ENCODE measurements at places on chromosomes 7 and 10.

GRCh38 chr10:5732141-5732540 is 47.5 kb downstream of the TASOR2 start:
- DNase-seq = no peak

GRCh38 chr10:7952266-7952665 is 102.2 kb upstream of the GATA3 start:
- no peak for DNase-seq

DNA sequence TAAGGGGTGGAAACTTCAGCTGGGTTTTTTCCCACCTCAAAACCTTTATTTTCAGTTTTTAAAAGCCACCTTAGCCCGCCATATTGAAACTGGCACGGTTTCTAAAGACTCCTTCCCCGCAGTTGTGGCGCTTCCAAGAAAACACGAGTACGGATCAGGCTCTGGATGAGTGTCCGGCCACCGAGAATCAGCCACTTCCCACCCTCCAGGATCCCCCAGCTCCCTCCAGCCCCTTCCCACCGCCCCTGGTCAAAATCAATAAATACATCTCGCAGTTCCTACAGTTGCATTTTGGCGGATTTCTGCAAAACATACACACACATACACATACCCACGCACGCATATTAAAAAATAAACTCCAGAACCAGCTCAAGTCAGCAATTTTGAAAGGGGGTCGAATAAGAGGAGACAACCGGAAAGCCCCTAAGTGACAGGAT is 1.1 kb downstream of the SFMBT2 start:
- no peak for DNase-seq

DNA sequence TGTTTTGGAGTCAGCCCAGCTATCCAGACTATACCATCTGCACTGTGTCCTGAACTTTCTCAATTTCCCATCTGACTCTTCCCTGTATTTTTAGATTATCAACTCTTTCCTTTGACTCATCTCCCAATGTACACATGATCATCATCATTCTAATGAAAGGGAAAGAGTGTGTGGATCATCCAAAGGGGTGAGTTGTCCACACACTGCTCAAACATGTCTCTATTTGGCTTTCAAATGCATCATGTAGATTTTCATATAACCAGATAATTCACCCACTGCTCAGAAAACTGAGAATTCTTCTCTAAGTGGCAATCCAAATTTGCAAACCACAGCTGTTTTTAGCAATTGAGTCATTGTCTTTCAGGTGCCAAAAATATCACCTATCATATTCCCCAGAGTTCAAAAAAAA is 190.2 kb upstream of the HPS1 start:
- DNase-seq = no peak

DNA sequence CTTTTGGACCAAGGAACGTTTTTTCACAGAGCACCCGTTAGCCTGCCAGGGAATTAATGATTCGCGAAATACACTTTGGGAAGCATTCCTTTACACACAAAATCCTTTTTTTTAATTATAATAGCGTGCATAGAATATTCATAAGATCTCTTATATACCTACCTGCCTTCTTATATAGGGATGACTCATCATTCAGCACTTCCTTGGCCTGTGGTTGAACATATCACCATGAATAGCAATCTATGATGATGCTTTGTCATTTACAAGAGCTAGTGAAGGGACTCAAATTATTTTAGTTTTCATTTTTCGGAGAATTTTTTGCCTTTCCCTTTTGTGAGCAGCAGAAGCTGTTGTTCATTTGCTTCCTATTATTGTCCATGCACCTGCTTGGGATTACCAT is 97.0 kb downstream of the CDH23 start:
- no peak for DNase-seq

GRCh38 chr7:2718296-2718965 is 30.4 kb downstream of the AMZ1 start:
- DNase-seq = no peak

GRCh38 chr7:120852700-120853099 is 5.2 kb downstream of the TSPAN12 start:
- DNase-seq = no peak

DNA sequence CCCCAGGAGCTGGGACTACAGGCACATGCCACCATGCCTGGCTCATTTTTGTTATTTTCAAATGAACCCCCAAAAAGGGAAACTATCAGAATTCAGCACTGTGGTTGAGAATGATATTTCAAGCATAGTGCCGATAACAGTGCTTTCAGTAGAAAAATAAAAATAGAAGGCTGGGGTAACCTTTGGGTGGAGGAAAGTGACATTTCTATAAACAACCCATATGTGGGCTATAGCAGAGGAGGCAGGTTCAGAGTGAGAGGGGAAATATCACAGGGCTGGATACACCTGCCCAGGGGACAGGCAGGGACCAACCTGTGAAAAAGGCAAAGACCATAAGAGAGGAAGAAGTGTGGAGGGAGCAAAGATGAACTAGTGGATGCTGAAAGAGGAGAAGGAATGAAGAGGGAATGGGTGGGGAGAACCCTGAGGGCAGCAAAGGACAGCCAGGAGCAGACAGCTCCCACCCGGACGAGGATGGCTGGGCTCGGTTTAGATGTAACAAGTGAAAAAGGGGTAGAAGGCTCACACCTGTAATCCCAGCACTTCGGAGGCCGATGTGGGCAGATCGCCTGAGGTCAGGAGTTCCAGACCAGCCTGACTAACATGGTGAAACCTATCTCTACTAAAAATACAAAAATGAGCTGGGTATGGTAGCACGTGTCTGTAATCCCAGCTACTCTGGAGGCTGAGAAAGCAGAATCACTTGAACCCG is 56.5 kb downstream of the MAP3K8 start:
- no peak for DNase-seq

GRCh38 chr10:65291286-65291685 is 1634.5 kb upstream of the LRRTM3 start:
- no peak for DNase-seq

GRCh38 chr10:111175787-111176186 is 99.0 kb downstream of the ADRA2A start:
- DNase-seq = no peak

- no peak for DNase-seq
These were observed 109.0 kb downstream of the LRMDA start for GRCh38 chr10:75540357-75540966.

DNA sequence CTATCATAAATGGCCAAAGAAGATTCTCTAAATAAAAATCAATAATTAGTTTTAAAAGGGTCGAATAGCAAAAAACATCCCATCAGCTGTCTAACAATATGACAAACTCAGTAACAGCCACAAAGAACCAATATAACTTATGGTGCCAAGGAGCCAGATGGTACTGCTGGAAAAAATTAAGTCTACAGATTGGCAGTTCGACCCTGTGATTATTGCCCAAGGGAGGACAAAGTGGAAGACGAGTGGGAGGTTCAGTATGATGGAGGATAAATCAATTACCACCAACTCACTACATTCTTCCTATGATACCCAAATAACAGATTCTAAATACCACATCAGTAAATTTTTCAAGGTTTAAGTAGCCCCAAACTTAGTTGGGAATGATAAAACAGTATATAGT is 49.0 kb downstream of the SKAP2 start:
- no peak for DNase-seq

GRCh38 chr10:34743814-34744213 is 71.3 kb downstream of the PARD3 start:
- DNase-seq = no peak

- no peak for DNase-seq
These were observed 36.6 kb downstream of the GRK5 start for GRCh38 chr10:119243967-119244366.

- DNase-seq = no peak
These were observed 2.5 kb upstream of the CYP26C1 start for GRCh38 chr10:93058139-93058538.
